NK-92 treated with Interleukin-12 subunit alpha and Interleukin-12 subunit beta, amount 100 ng/mL, for 24 hours (cell line): ENCODE measurements at places on chromosomes 13 and 19.

- DNase-seq, result no peak
These were observed 221.0 kb downstream of the KLF12 start for GRCh38 chr13:73913079-73913740.

DNA sequence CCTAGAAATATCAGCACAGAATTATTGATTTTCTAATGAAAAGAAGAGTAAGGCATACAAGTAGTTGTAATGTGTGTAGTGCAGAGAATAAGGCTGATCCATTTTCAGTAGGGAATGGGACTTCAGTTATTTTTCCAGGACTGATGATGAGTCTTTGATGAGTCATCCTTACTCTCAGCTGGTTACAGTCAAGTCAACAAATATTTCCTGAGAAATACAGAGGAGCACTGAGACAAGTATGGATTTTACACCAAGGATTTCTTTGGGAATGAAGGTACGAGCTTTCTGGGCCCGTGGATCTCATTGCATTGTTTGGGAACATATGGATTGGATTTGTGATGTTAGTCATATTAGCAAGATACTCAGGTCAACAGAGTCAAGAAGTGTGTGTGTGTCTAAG lies 502.7 kb downstream of the FGF9 start:
- DNase-seq, result no peak

- no peak for DNase-seq
These were observed 2.1 kb downstream of the ZNF575 start for GRCh38 chr19:43534816-43535761.

DNA sequence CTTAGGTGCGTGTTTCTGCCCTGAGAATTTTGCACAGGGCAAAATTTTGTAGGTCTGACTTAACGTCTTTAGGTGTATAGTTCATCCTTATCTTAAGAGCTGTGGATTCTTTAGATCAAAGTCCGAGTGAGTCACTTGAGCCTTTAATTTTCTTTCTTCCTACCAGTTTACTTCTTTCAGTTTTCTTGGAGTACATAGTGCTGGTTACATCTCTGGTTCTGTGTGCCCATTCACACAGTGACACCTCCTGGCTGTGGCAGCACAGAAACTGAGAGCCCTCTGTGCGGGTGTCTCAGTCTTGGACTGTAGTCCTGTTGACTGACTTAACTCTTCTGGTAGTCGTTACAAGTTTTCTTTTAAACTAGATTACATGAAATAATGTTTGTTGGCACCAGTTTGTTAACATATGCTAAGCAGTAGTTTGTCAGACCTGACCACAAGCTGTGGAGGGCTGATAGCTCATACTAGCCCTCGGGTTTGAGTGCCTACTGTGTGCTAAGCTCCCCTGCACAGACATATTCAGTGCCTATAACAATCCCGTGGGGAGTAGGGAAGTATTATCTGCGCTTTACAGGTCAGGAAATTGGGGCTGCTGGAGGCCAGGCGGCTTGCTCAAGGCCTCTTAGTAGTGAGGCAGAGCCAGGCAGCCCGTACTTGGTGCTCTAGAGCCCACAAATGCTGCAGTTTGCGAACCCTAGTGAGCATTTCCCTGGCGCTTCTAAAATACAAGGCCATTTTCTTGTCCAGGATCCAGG lies 1.6 kb downstream of the GATAD2A start:
- peak; percentile 25 for DNase-seq

GRCh38 chr19:17948931-17949930 lies 16.4 kb downstream of the CCDC124 start:
- no peak for DNase-seq

DNA sequence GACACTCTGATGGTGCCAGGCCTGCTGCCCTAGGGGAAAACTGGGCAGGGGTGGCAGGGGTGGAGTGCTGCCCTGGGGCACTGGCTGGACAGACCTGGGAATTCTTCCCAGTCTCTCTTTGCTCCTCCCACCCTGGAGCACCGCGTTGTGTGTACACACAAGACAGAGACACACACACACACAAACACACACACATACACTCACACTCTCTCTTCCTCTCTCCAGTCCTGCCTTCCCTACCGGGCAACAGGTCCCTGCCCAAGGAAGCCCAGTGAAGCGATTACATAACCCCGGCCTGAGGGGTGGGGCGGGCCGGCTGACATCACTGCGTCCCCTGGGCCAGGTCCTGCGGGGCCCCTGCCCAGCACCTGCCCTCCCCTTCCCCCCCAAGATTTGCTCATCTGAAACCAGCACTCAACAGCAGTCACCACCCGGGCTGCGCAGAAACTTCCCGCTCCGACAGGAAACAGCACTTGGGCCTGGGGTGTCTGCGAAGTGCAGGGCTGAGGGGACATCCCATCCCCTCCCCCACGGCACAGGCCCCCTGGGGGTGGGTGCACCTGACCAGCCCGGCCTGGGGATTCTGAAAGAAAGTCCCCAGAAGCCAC lies 1.2 kb downstream of the MKNK2 start:
- peak; percentile 71 for DNase-seq

GRCh38 chr19:51621178-51621577 lies 9.0 kb downstream of the SIGLEC5 start:
- no peak for DNase-seq

- DNase-seq, result no peak
These were observed 754 bp upstream of the CHERP start for GRCh38 chr19:16542910-16543472.

DNA sequence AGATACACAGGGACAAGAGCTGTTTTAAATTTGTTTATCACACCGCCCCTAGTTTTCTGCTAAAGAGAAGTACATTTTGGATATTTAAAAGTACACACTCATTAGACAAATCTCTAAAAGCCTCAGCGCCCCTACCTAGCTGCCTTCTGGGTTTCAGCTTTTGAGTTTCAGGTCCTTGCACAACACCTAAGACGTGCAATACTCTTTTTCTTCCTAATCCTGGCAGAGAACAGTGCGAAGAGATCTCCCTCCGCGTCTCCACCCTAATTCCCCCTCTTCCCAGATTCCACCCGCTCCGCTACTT lies 421 bp upstream of the KLF5 start:
- DNase-seq, result no peak
